ENCODE measurements at places on chromosomes 11 and 22. TPM values are rescaled to one million over a fixed set of nuclear protein-coding genes. Genes with fewer than 3 reads are reported as not detected.
A peak's percentile ranks its signal among the peaks of the same experiment; 100 is the strongest.

- no peak for DNase-seq
Observed at GRCh38 chr22:39933741-39934140, 26.5 kb upstream of the TMA7B start.

GRCh38 chr22:29456211-29456671, 17.9 kb downstream of the RFPL1 start:
- no peak for DNase-seq

GRCh38 chr11:117786135-117786870, 10.7 kb downstream of the DSCAML1 start:
- no peak for DNase-seq

DNA sequence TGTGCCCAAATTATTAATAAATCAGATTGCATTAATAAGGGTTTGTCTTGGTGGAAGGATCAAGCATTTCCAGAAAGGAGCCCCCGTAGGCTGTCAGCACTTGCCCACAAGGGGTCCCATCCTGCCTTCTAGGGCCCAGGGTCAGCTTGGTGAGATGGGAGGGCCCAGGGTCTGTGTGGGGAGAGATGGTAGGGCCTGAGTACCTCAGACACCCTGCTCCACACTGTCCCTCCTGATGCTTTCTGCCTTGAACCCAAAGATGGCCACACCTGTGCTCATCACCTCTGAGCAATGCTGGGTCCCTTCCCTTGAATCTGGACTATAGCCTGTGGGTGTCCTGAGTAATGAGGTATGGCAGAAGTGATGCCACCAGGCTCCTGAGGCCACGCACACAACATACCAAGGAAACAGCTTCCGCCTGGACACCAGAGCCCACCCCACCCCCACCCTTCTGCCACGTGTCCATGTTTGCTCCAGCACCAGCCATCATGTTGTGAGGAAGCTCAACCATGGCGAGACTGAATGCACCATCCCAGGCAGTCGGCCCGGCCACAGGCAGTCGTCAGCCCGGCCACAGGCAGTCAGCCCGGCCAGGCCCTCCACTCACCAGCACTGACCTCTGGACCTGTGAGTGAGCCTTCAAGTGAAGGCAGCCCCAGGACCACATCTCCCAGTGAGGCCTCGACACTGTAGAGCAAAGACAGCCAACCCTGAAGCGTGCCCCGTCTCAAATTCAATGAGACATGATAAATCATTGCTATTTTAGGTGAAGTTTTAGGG, 6.8 kb downstream of the BET1L start:
- DNase-seq, result peak; percentile 20

- DNase-seq, result no peak
Observed at GRCh38 chr11:40190294-40190693, 1269.2 kb downstream of the LRRC4C start.

DNA sequence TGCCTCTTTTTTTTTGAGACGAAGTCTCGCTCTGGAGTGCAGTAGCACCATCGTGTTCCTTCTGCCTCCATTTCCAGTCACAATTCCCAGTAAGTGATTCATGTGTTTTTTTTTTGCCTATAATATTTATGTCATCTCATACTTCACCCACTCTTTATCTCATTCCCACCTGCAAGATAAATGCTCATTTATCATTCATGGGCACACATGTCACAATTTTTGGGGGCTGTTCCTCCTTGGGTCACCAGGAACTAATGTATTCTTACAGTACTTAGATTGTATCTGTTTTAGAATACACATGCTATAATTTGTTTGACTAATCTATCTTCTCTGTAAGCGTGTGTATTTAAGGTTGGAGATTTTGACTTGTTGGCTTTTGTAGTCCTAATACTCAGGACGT, 222.7 kb downstream of the SWAP70 start:
- no peak for DNase-seq

- DNase-seq, result no peak
Observed at GRCh38 chr22:47842119-47842518, 1079.7 kb downstream of the TBC1D22A start.

GRCh38 chr11:65918211-65919140, at the start of gene C11orf68:
Gene C11orf68 (minus strand): TSS chr11:65919062. CDS start chr11:65919031, 31 bp downstream.
- no peak for DNase-seq

- DNase-seq, result no peak
Observed at GRCh38 chr22:46362203-46362933, 26.9 kb downstream of the TRMU start.

- DNase-seq, result no peak
Observed at GRCh38 chr11:110830747-110831146, 118.5 kb upstream of the ARHGAP20 start.

- no peak for DNase-seq
Observed at GRCh38 chr22:33898121-33898520, 22.2 kb downstream of the LARGE1 start.

GRCh38 chr11:113313601-113314000, 782 bp upstream of the TTC12 start:
- DNase-seq, result no peak

DNA sequence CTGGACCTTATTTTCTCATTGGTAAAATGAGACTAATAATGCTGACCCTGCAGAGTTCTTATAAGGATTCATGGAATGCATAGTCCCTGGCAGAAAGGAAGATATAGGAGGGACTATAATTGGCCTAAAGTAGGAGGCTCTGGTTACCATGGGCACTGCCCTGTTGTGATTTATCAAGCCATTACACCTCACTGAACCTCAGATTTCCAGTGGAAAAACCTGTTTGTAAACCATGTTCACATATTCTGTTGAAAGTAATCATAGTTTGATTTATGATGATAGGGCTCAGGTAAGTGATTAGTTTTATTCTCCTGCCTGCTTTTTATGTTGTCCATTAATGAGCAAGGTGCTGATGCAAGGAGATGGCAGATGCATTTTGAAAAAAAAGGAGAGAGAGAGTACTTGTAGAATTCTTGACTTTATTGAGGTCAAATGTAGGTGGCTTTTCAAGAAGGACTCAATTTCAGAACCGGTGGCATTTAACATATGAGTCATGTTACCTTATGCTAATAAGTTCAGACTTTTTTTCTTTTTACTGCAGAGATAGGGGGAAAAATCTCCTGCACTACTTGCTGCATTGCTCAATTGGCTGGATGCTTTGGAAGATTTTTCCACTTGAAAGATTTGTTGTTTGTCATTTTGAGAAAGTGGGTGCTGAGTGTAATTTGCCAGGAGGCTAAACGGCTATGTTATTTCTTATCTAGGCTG, 14.6 kb downstream of the NF2 start:
- DNase-seq, result no peak

Gene APOA1
- total RNA-seq, result 1.2 TPM

Gene ATL3
- total RNA-seq, result 36.2 TPM

Gene SNX32
- total RNA-seq, result not detected

Gene MRGPRX3
- not detected for total RNA-seq

Gene MUC5AC
- not detected for total RNA-seq

Gene ELF5
- not detected for total RNA-seq

Gene SCUBE2
- 4.4 TPM for total RNA-seq

Gene AIFM3
- total RNA-seq, result 2.4 TPM
